ENCODE measurements at places on chromosomes 5 and 9.

- DNase-seq = no peak
These were observed 8.0 kb upstream of the PALM2AKAP2 start for GRCh38 chr9:109771796-109772531.

DNA sequence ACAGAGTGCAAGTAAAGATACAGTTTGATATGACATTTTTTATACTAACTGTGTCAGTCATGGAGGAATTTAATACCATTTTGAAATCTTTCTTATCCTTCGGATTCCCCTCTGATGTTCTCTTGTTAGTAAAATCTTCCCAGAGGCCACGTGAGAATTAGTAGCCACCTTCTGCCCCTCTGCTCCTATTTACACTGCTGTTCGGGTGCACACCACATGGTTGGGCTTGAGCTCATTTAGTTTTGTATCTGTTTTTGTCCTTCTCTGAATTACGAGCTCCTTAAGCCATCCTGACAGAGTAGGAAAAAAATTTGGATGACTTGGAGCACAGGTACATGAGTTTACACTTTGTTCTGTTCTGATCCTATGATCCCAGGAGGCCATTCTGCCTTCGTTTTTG is 109.7 kb downstream of the SV2C start:
- no peak for DNase-seq

GRCh38 chr5:31161781-31162181 is 31.7 kb upstream of the CDH6 start:
- DNase-seq = no peak

GRCh38 chr9:121182989-121183388 is 18.7 kb downstream of the RAB14 start:
- no peak for DNase-seq

DNA sequence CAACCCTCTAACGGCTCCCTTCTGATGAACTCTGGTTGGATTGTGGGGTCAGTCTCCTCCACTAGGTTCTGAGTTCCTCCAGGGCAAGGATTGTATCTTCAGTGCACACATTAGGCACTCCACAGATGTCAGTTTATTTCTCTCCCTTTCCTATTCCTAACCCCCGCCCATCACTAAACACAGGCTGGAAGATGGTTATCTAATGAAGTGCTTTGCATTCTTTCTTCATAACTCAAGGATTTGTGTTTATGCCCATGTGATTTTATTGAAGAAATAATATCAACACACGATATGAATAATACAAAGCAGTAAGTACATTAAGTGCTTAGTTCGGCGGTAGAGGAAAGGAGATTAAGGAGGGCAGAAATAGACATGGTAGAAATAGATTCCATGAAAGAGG is 4.4 kb upstream of the CREBRF start:
- no peak for DNase-seq

- no peak for DNase-seq
These were observed 1.3 kb downstream of the PTPN3 start for GRCh38 chr9:109496841-109497225.

DNA sequence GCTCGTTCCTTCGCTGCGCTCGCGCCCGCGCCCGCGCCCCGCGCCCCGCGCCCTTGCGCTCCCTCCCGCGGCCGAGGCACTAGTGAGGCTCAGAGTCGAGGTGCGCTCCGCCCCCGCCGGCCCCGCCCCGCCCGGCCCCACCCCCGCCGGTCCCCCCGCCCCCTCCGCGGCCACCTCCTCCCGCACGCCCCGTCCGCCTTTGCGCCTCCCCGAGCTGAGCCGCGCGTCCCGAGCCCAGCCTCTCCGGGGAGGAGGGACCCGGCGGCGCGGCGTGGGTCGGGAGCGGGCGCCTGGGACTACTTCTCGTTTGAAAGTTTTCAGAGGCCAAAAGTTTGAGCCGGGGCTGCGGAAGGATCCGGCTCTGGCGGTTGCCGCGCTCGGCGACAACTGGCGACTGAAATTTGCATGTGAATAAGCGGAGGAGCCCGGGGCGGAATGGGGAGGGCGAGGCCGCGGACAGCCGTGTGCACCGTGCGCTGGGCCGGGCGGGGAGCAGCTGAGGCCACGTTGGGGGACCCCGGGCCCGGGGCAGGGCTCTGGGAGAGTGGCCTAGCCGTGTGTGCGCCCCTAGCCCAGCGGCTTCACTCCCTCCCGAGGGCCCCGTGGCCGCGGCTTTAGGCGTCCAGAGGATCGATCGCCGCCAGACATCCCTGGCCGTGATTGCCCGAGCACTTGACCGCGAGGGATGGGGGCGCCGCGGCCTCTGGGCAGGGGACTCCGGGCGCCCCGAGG is at the start of gene NOTCH1:
NOTCH1 (minus strand) TSS at position 84 of the 732 bp plus-strand sequence. CDS start 262 bp downstream, outside the sequence.
- DNase-seq = peak; percentile 85

GRCh38 chr5:55437859-55438206 is 96.9 kb downstream of the PLPP1 start:
- no peak for DNase-seq

GRCh38 chr9:1098551-1098950 is 48.4 kb downstream of the DMRT2 start:
- no peak for DNase-seq

DNA sequence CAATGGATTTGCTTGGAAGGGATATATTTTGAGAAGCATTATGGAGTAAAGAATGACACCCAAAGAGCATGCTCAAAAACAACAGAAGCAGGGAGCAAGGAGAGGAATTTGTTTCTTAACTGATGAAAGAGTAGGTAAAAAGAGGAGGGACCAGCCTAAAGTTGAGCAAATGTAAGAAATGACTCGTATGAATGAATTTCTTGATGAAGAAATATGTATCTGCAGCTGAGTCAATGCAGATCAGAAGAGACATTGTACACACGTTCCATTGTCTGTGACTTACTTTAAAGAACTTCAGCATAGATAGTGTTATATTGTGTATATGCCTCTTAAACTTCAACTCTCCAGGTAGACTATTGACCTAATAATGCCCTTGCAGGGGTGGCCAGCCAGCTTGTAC is 112.7 kb upstream of the NREP start:
- DNase-seq = no peak

DNA sequence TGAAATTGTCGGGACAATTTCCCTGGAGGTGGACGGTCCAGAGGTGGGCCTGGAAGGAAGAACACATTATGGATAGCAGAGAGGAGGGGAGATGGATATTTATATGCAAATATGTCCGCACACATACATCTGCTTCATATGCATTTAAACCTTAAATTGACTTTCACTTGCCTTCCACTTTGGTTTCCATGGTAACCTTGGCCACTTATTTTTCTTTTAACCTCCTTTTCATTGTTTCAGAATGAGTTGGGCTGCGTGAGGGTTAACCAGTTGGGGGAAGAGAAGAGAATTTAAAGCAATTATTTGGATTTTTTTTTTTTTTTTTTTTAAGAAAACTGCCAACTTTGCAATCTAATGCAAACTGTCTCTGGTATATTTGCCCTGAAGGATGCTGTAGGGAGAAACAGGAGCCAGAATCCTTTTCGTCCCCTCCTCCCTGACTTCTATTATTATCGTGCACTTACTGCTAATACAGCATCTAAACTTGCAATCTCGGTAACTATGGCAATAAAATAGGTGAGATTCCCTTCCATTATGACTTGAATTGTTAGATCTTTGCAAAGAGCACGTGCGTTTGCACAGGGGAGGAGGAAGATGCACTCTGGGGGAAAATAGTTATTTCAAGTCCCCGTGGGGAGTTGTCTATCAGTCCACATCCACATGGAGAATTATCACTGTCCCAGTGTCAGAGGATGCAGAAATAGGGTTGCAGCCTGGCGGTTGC is 35.6 kb downstream of the TLR4 start:
- no peak for DNase-seq

DNA sequence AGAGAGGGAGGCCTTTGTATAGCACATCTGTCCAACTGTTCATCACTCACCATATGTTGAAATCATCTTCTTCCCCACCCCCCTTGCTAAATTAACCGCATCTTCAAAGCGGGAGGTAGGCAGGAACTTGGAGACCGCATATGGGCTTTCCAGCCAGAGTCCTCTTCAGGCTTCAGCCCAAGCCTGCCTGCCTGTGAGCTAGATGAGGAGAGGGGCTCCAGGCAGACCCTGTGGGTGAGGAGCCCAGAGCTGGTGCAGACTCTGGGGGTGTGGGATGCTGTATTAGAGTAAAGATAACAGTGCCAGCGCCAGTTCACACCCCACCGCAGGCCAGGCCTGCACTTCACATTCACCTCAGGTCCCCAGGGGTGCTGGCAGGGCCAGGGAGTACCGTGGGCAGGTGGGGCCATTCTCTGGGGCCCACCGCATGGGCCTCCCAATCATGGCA is 16.2 kb downstream of the PRRC2B start:
- no peak for DNase-seq

GRCh38 chr9:134624137-134624591 is 17.4 kb upstream of the COL5A1 start:
- DNase-seq = no peak

DNA sequence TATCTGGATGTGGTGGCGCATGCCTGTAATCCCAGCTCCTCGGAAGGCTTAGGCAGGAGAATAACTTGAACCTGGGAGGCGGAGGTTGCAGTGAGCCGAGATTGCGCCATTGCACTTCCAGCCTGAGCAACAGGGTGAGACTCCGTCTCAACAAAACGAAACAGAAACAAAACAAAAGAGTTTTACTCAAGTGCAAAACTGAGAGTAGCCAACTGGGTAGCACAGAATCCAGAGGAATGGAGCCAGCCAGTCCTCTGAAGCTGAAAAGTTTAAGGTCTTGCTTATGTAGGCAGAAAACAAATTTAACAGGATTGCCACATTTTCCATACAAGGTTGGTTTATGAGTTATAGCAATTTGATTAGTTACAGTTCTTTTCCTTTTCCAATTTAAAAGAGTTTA is 32.0 kb downstream of the SPIN1 start:
- DNase-seq = no peak

GRCh38 chr5:74028406-74028805 is 402.4 kb downstream of the ARHGEF28 start:
- no peak for DNase-seq

DNA sequence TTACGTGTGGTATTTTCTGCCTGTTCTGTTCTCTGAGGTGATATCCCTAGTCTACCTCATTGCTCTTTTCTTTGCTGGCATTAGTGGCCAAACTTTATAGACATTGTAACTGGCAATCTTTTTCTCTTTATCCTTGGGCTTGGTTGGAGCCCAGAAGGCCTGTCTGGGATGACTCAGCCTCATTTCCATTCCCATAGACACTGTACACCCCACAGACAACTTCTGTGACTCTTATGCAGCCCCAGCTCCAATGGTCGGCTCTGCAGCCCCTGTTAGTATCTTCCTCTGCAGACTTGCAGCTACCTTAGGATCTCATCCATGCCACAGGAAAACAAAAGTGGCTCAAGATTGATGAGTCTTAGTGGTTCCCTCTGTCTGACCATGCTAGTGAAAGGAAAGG is 79.8 kb downstream of the CFAP95 start:
- no peak for DNase-seq

- DNase-seq = no peak
These were observed 145.5 kb downstream of the ERCC6L2 start for GRCh38 chr9:96020792-96021550.

DNA sequence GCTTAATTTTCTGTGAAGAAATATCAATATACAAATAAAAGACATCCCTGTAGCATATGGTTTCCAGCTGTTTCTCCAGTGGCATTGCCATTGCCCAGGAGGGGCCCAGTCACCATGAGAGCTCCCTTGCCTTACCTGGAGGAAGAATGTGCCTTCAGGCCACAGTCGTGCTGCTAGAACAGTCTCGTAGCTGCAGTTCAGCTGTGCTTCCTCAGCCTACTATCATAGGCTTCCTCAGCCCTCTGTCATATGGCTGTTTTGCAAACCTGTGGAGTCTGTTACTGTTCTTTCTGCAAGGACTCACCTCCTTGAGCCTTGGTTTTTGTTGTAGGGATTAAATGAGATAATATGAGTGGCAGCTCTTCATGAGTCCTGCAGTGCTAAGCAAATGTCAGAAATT is 67.6 kb downstream of the RCL1 start:
- no peak for DNase-seq

GRCh38 chr5:160651692-160652645 is 200.0 kb downstream of the ATP10B start:
- no peak for DNase-seq
